Stomach (tissue), 19 donors: ENCODE measurements at places on chromosomes 3 and 15. TPM values are rescaled to one million over a fixed set of nuclear protein-coding genes. Genes with fewer than 3 reads are reported as not detected.

Gene COLQ
- total RNA-seq = 0.29 TPM

Gene FES
- total RNA-seq = 25.1 TPM

GRCh38 chr3:107032111-107032510 lies 345.1 kb upstream of the CCDC54 start:
- no peak overlapping the region for H3K4me3 ChIP-seq
- DNase-seq = no peak
- no peaks in the 10 kb centered on the region for H3K4me1 ChIP-seq
- H3K36me3 ChIP-seq = no peaks in the 10 kb centered on the region

DNA sequence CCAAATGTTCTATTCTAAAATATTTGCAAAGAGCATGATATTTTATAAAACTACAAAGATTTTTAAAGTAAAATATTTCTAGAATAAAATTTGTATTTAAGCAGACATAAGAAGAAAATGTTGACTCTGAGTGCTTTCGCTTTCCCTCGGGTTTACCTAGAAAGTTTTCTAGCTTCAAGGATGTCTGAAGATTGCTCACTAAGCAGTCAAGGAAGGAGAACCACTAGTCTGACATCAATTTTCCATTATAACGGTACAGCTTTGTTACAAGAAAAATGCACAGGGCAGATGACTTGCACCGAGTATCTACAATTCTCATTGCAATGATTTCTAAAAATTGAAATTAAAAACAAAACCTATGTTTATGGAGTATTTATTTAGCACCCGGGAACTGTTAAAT lies 14.2 kb downstream of the GPR15 start:
- H3K36me3 ChIP-seq = no peaks in the 10 kb centered on the region
- DNase-seq = no peak

DNA sequence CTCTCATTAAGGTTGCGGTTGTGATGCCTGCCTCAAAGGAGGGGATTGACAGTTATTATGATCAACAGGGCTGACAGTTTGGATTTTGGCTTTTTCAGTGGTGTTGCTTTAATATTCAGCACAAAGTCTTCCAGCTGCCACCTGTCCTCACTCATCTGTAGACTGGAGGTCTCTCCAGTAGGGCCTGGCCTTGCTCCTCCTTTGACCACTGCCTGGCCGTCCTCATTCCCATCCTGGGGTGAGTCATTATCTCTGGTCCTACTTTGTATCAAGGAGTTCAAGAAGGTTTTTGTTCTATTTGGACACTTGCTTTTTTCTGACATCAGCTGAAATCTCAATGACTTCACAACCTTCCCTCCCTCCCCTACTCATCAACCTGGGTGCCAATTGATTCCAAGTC lies 95.1 kb upstream of the ZPLD1 start:
- H3K27me3 ChIP-seq = no peaks in the 10 kb centered on the region
- no peaks in the 10 kb centered on the region for H3K4me1 ChIP-seq

GRCh38 chr15:80536231-80536630 lies 132.0 kb downstream of the ARNT2 start:
- H3K27me3 ChIP-seq = no peaks in the 10 kb centered on the region
- peak; percentile 57 for DNase-seq
- no peaks in the 10 kb centered on the region for H3K36me3 ChIP-seq
- no peak overlapping the region for H3K27ac ChIP-seq
- H3K4me1 ChIP-seq = peaks cover 6% of the 10 kb centered on the region
